ENCODE measurements at places on chromosomes 1 and 21. TPM values are rescaled to one million over a fixed set of nuclear protein-coding genes. Genes with fewer than 3 reads are reported as not detected.

DNA sequence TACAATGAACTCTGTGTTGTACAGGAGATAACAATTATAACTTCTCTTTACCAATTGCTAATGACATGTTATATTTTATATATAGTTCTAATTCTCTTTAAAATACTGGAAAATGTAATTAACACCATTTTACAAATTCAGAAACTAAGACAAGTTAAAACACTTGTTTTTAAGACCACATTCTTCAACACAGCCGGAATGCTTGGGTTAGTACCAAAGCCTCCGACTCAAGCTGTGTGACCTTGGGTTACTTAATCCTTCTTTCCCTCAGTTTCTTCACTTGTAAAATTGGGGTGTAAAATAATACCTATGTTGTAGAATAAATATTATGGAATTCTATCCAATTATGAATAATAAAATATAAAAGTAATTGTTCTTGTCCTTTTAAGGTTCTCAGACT is 378.7 kb downstream of the USH2A start:
- peak; percentile 54 for DNase-seq

DNA sequence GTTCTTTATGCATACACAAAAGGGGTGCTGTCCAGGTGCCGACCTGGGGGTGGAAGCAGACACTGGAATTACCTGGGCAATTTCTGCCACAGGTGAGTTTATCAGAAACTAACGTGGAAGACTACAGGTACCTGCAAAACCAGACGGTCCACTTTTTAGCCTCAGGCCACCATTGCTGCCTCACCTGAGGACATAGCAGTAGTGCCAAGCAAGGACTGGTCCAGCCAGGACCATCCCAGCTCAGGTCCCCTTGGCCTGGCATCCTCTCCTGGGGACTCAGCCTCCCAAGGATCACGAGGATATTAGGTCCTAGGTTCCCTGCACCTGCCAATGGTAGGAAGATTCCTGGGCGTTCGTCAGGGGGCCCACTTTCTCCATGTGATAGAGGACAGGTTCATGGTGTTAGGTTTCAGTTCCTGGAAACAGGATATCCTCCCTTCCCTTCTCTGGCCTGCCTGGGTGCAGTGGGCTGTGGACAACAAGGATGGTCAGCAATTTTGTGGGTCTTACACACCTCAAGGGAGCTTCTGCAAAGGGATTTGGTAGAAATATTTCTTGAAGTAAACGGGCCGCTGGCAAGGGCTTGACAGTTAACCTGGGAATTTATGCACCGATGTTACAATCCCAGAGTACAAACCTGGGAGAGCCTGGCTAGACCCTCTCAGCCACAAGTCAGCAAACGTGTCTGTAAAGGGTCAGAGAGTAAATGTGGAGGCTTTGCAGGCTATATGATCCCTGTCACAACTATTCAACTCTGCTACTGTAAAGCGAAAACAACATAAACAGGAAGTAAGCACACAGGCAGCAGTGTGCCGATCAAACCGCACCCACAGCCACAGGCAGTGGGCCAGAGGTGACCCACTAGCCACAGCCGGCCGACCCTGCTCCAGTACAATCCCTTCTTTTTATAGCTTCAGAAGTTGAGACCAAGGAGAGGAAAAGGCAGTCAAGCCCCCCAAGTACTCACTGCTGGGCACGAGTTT is 71.4 kb upstream of the RAB4A start:
- no peak for DNase-seq

GRCh38 chr1:221440658-221441057 is 301.2 kb downstream of the DUSP10 start:
- peak; percentile 86 for DNase-seq

GRCh38 chr1:171674431-171675405 is 22.2 kb upstream of the MYOC start:
- no peak for DNase-seq

The OR2AK2 gene
- not detected for total RNA-seq

DNA sequence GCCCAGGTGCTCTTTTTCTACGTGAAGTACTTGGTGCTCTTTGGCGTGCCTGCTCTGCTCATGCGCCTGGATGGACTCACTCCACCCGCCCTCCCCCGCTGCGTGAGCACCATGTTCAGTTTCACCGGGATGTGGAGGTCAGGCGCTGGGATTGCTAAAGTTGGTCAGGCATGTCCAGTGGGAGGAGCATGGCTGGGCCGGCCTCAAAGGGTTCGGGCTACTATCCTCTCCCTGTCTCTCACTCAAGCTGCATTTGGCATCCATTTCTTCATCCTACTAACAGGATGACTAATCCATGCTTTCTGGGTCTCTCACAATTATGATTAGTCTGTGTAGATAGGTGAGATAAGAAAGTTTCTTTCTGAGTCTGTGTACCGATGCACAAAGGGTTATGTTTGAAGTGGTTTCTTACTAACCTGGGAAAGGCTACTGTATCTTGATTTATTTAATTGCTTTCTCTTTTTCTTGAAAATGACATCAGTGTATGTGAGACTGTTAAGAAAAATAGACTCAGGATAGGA is 135.9 kb downstream of the HHAT start:
- peak; percentile 80 for DNase-seq
